Large intestine (tissue), 12 donors: ENCODE measurements at places on chromosomes 3 and 15.

DNA sequence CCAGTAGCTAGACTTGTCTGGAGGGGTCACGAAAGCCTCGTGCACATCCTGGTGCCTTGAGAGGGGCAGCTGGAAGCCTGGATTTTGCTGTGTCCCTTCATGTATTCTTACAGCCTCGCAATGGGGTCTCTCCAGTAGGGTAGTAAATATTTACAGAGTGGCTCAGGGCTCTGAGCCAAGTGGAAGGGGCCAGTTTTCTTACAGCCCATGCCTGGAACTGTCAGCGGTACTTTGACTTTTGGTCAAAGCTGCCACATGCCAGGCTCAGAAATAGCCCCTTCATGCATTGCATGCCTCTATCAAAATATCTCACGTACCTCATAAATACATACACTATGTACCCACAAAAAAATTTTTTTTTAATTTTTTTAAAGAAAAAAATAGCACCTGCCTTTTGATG, 119.2 kb downstream of the OSBPL10 start:
- DNase-seq: no peak

- DNase-seq: no peak
Measured at GRCh38 chr3:137222736-137223225, 265.0 kb downstream of the IL20RB start.

DNA sequence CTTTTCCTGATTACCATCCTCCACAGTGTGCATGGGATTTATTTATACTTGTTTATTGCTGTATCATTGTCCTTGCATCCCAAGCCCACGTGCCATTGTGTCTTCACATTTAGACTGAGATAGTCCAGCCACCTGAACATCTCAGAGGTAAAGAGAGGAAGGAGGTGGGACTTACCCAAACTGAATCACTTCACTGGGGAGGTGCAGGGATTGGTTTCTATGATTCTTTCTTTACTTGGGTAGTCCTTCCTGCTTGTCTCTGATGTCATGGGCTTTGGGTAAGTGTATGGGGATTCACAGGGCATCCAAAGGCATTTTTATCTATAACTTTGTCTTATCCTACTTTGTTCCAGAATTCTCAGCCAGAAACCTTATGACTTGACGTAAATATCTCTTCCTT, 141.5 kb upstream of the UMPS start:
- DNase-seq: no peak

DNA sequence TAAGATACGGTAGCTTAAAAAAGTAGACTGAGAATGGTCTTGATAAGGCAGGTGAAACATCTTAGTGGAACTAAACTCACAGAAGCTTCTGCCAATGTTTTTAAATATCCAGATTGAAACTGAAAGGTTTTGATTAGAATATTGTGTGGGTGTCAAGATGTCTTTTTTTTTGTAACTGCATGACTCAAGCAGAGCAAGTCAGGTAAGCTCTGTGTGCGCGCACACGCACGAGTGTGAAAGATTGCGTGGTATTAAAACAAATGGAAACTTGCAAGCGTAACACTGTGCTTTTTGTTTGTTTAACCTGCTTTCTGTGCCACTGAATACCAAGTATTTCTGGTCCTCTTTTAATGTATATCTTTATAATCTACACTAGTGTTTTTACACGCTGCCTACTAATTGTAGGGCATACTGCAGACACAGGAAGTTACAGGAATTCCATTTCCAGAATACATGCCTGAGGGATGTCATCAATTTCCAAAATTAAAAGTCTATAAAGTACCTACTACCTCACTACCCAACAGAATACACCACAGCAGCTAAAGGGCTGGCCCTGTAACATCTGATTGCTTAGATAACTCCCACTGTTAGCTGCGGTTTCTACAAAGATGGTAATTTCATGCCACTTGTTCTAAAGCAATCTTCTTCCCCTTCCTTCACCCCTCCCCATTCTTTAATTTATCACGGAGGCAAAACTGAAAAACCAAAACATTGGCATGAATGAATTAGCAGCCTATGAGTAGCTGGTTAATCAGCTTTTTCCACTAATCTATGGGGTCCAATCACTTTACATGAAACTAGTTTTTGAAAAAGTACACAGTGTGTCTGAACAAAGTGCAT, 472.8 kb downstream of the SHQ1 start:
- DNase-seq: no peak

DNA sequence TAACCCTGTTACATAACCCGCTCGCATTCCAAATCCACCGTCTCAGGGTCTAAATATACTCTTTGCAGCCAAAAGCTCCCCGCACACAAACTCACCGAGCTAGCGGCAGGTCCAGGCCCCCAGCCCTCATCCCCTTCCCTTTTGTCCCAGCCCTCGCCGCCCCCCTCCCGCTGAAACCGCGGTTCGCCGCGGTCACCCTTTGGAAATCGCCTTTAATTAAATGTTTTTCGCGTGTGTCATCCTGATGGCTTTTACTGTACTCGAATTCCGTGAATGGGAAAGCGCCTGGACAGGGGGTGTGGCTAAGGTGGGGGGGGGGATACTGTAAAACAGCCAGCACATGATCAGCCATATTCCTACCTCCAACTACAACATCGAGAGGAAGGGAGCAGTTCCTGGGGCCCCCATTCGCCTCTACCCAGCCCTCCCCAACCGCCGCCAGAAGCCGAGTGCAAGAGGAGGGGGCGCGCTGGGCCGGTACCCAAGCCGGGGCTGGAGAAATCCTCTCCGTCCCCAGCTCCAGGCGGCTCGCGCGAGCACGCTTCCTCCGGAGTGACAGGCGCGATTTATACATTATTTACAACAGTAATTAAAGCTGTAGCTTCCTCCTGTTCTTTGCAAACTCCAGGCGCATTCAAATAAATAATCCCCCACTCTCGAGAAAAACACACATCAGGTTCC, 1.7 kb downstream of the RORA start:
- no peak for DNase-seq

DNA sequence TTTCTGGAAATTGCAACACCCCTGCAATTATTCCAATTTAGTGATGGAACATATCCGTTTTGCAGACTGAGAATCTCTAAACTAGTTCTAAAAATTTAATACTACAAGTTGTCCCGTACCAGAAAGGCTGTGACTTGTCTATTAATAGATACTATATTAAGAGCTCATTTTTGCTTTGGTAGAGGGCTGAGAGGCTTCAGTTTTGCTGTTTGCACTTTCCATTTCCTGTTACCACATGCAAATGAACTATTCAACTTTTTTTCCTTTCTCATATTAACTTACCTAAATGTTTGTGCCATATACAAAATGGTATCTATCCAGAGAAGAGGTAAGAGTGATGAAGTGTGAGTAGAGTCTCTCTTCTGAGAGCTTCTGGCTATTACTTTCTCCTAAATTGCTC, 101.5 kb upstream of the CRBN start:
- no peak for DNase-seq

DNA sequence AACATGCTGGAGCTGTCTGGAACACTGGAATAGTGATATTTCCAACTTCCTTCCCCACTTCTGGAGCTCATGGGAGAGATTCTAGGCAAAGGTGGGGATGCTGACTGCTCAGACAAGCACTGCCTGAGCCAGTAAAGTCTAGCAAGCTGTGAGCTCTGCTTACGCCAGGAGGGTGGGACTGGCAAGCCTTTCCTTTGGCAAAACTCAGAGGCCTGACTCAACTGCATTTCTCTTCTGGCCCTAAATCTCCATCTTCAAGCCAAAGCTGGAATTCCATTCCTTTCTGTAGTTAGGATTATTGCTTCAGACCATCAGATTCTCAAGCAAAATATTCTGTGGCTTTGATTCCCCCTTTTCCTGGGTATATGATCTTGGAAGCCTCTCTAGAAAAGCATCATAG, 20.3 kb upstream of the EPB42 start:
- DNase-seq: no peak

GRCh38 chr3:183937601-183938286, 53.1 kb upstream of the PARL start:
- DNase-seq: no peak

DNA sequence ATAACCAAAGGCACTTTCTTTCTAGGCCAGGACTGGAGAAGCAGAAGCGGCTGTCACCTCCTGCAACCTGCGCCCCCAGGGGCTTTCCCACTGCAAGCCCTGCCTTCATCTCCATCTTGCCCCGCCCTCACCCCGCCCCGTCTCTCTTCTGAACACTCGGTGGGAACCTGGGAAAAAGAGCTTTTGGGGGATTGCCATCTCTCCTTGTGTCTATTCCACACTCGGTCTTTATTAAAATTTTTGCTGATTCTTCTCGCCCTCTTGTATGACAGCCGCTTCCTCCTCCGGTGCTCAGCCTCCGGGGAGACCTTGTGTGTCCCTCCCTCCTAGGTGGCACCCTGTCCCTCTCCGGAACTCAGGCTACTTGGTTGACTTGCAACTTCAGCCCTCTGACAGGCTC, 41.9 kb upstream of the SPESP1 start:
- DNase-seq: no peak

DNA sequence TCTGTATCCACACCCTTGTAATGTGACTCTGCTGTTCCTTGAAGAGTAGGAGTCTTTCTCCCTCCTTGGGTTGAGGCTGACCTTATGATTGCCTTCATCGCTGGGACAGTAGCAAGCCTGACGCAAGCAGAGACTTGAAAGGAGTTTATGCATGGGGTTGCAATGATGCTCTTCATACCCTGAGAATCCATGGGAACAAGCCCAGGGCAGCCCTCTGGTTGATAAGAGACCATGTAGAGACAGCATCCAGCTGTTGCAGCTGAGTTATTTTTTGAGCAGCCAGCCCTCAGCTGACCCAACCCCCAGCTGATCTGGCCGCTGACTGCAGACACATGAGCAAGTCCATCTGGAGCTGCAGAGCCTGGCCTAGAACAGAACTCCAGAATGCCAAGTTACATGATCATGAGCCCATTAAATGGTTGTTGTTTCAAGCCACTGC, 60.6 kb upstream of the ARNT2 start:
- DNase-seq: peak; percentile 37
